ENCODE measurements at places on chromosomes 11 and 22.
A peak's percentile ranks its signal among the peaks of the same experiment; 100 is the strongest.

DNA sequence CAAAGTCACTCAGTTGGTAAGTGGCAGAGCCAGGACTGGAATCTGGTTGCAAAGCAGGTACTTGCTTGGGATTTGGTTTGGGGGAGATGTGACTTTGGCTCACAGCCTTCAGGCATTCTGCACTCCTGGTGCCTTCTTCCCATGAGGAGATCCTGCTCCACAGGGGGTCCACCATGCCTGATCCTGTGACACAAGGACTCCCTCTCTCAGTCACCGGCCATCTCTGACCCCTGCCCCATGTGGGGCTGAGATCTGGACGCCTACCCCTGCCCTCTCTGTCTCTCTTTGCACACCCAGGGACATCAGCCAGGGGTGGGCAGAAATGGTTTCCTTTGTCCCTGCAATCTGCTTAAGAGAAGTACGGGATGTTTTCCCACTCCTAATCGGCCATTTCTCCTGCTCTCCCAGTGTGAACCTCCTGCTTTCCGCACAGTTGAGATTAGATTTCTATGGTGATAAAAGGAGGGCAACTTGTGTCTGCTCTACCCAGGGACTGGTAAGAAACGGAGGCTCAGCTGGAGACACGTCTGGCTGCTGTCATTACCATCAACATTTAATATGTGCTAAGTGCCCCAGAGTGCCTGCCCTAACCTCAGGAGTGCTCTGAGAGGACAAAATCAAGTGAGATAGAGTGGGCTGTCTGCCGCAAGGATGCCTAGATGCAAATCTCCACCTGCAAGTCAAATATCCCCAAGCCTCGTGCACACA is 11.1 kb upstream of the FXYD6 start:
- no peak for DNase-seq

DNA sequence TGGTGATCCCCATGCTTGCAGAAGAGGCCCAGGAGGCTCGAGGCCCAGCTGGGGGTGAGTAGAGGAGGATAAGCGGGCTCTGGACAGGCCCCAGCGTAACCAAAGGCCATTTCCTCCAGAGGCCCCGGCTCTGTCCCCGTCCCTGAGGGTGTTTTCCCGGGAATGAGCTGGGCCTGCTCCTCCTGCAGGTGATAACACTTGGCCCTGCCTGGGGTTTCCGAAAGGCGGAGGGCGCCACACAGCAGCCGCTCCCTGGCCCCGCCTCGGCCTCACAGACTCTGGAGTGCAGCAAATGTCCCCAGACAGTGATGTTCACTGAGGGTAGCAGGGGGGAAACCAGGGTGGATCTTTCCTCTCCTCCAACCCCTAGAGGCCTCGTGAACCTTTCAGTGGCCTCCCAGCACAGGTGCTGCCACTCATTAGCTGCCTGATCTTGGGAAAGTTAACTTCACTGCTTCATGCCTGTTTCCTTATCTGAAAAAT is 10.5 kb upstream of the MGAT3 start:
- no peak for DNase-seq

GRCh38 chr11:2930704-2931419 is 1.6 kb upstream of the PHLDA2 start:
- DNase-seq = peak; percentile 23

DNA sequence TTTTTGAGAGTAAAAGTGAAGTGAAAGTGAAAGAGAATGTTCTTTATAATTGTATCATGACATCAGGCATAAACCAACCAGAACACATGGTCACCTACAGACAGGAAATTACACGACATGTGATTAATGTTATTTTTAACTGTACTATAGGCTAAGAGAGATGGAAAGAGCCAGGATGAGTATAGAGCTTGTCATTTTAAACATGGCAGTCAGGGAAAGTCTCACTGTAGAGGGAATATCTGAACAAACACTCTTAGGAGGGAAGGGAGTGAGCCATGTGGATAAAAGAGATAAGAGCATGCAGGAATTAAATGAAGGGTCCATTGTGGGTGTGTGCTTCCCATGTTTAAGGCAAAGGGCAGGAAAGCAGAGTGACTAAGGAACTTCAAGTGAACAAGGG is 599.1 kb upstream of the FAT3 start:
- no peak for DNase-seq

GRCh38 chr11:96160732-96161306 is 182.2 kb downstream of the MAML2 start:
- no peak for DNase-seq

DNA sequence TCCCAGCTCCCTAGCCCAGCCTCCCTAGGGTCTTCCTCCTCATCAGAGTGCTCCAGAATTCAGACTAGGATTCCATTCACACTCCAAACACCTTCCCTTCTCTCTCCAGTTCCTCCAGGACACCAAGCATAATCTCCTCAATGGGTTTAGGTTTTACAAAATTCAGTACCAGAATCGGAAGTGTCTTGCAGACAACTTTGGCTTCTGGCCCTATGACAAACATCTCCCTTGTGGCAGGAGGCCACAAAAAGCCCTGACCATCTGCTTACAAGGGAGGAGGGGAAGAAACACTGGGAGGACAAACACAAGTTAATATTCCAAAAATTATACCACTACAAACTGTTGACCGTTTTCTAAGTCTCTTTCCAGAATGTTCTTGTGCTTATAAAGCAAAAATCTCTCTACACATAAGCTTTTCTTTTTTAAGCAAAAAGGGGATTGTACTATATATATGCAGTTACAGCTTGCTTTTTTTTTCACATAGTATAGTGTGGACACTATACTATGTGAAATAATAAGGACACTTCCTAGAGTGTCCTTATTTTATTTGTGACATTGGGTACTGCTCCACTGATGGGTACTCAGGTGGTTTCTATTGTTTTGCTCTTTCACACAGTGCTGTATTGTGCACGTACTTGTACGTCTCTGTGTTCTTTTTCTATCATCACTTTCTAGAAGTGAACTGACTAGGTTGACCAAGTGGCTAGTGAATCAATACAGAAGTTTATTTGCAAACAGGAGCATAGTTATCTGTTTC is 78.7 kb downstream of the BDNF start:
- DNase-seq = no peak
